ENCODE measurements at places on chromosomes 6 and 20.

GRCh38 chr20:10328897-10329255 lies 105.1 kb downstream of the MKKS start:
- no peak for DNase-seq

DNA sequence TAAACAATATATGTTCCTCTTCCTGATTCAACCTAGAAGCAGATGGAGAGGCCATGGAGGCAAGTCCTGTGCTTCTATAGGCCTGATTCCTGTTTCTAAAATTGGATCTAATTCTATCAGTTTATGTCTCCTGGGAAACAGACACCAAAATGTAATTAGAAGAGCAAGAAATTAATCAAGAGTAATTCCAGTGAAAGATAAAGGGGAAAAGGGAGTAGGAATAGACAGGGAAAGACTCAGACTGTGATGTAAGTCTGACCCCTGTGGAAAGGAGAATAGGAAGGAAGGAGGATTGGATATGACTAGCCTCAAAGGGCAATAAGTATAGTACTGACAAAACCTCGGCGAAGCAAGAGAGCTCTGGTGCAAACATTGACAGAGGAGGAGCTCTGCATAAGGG lies 33.9 kb upstream of the FBXO30 start:
- no peak for DNase-seq

GRCh38 chr6:32845384-32845884 lies 1.6 kb upstream of the PSMB8 start:
- no peak for DNase-seq

DNA sequence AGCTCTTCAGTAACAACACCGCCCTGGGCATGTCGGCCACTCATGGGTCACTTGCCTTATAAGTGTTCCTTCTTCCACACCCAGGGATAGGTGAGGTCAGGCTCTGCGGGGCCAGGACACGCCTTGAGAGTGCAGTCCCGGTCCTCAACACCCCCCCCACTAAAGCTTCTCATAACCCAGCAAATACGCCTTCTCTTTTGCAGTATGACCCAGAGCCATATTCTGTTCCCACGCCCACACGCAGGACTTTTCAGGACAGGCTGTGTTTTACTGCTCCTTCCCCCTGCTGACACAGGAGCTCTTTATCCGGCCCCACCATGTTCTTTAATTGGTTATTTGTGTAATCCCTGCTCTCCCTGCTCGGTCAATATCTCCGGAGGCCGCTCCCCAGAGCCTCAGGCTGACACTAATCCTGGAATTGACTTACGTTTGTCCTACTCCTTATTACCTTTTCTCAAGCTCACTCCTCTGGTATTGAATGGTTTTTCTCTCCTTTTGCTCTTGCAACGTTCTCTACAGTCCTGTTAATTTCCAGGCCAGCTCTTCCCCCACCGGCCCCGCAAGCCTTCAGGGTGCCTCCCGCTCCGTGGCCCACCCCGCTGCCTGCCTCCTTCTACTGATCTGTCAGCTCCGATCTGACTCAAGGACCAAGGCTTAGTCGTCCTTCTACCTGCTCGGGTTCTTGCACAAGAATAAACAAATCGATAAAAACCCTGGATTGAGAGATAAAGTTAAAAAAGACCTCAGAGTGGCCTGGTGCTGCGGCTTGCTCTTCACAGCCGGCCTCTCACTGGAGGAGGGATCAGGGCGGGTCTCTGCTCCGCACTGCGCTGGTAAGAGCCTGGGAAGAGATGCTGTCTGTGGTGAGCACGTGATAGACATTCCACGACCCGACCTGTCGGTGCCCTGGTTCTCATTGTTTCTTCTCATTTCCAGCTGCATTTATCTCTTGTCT lies 357.5 kb downstream of the ZFAND3 start:
- no peak for DNase-seq

- DNase-seq = no peak
Measured at GRCh38 chr6:46325561-46326530, 155.1 kb upstream of the ENPP5 start.

DNA sequence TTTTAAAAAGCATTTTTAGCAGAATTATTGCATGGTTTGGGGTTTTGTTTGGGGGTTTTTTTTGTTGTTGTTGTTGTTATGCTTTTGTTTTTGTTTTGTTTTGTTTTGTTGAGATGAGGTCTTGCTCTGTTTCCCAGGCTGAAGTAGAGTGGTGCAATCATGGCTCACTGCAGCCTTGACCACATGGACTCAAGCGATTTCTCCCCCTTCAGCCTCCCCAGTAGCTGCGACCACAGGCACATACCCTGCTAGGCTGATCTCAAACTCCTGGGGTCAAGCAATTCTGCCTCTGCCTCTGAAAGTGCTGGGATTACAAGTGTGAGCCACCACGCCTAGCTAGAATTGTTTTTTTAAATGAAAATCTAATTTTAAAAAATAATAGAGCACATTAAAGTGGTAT lies 35.7 kb downstream of the UBR2 start:
- DNase-seq = no peak

GRCh38 chr6:6581054-6581453 lies 7.5 kb upstream of the LY86 start:
- DNase-seq = no peak

- DNase-seq = no peak
Measured at GRCh38 chr6:159790956-159791598, 810 bp downstream of the MRPL18 start.

DNA sequence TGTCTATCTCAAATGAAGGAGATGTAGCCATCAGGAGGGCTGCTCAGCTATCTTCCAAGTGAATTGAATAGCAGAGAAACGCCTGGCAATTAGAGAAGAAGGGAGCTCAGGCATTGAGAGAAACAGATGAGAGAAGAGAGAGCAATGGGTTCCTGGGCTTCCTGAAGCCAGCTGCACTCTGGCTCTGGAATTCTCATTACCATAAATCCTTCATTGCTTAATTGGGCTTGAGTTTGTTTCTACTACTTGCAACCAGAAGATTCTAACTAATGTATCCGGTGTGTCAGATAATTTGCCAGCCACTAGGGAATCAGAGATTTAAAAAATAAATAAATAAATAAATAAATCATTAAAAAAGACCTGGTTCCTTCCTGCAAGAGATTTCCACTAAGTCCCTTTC lies 25.0 kb upstream of the CDKAL1 start:
- DNase-seq = no peak

DNA sequence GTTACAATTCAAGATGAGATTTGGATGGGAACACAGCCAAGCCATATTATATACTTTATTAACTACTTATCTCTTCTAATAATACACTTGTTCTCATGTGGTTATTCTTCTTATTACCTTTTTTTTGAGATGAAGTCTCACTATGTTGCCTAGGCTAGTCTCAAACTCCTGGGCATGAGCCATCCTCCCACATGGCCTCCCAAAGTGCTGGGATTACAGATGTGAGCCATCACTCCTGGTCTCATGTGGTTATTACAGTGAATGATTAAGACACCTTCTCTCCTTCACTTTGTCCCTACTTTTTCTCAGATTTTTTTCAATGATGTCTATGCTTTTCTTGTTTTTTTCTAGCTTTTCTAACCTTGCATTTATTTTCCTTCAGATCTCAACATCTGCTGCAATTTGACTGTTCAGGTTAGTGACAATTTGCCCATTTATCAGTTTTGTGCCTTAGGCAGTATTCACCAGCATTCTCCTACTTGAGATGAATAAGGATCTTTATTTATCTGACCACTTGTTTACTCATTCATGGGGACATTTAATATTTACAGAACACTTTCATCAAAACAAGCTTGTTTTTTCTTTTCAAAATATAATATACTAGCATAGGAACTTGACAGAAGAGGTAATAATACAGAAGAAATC lies 105.7 kb downstream of the SLC16A10 start:
- DNase-seq = no peak

GRCh38 chr6:38212579-38212978 lies 393.1 kb downstream of the ZFAND3 start:
- DNase-seq = no peak

DNA sequence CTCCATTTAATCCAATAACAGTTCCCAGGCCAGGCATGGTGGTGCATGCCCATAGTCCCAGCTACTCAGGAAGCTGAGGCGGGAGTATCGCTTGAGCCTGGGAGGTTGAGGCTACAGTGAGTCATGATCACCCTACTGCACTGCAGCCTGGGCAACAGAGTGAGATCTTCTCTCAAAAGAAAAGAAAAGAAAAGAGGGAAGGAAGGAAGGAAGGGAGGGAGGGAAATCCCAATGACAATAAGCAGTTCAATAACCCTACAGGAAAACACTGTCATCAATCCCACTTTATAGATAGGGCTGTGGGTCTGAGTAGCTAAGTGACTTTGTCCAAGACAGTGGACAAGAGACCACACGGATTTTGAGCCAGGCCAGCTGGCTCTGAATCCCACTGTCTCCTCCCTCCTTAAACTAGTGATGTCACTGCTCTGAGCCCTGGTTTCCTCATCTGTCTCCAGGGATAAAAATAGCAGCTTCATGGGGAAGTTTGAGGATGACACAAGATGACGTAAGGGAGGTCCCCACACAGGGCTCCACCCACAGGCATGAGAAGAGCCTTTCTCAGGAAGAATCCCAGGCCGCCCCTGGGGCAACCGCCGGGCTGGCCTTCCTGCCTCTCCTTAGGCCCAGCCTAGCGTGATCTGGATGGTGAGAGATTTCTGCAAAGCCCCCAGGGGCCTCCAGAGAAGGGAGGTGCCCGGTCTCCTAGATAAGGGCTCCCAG lies 7.2 kb upstream of the TRIB3 start:
- no peak for DNase-seq

DNA sequence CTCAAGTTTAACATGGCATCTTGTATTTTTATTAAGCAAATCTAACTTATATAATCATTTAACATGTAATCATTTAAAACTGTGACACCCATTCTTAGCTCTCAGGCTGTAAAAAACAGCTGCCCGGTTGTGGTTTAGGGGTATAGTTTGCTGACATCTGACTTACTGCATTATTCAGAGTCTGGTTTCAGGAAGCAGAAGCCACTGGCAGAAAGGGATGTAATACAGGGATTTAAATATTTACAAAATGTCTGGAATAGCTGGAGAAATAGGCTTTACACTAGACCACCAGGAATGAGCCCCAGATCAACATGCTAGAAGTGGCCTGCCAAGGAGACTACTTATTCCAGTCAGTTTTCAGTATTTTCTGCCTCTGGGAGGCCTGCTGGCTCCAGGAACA lies 421.1 kb downstream of the CD109 start:
- DNase-seq = no peak

GRCh38 chr6:149082320-149082719 lies 235.2 kb upstream of the TAB2 start:
- DNase-seq = peak; percentile 79

GRCh38 chr6:97917369-97917768 lies 634.4 kb upstream of the MMS22L start:
- DNase-seq = no peak

- no peak for DNase-seq
Measured at GRCh38 chr20:58976061-58976730, 4.9 kb upstream of the NELFCD start.

GRCh38 chr6:122713138-122713537 lies 66.4 kb upstream of the FABP7 start:
- no peak for DNase-seq

- DNase-seq = no peak
Measured at GRCh38 chr6:139533573-139534471, 159.4 kb upstream of the CITED2 start.

All from stimulated activated CD4-positive, alpha-beta T cell treated with anti-CD3 and anti-CD28 coated beads, Interleukin-1b, Interleukin-23, amount 100 ng/mL, for 24 hours (primary cell).